ENCODE measurements at places on chromosomes 1 and 21. TPM values are rescaled to one million over a fixed set of nuclear protein-coding genes. Genes with fewer than 3 reads are reported as not detected.

Gene TAF12
- 50.2 TPM for polyA plus RNA-seq

GRCh38 chr1:201937624-201938213 lies 8.6 kb downstream of the LMOD1 start:
- peak; percentile 77 for DNase-seq

DNA sequence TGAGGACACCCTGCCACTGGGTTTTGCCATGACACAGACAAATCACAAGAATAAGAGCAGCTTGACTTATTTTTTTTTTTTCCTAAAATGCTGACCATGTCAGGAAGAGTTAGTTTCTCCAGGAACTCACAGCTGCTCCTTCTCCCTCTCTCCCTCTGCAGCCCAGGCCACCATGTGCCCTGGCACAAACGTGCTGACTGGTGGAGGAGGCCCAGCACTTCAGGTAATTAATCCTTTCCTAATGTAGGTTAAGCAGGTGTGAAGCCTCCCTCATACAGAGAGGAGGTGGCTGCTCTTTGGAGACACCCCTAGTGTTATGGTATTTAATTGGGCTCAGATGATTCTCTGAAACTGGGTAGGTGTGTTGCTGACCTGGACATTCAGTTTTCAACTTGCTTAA lies 129.8 kb upstream of the USH2A start:
- no peak for DNase-seq

DNA sequence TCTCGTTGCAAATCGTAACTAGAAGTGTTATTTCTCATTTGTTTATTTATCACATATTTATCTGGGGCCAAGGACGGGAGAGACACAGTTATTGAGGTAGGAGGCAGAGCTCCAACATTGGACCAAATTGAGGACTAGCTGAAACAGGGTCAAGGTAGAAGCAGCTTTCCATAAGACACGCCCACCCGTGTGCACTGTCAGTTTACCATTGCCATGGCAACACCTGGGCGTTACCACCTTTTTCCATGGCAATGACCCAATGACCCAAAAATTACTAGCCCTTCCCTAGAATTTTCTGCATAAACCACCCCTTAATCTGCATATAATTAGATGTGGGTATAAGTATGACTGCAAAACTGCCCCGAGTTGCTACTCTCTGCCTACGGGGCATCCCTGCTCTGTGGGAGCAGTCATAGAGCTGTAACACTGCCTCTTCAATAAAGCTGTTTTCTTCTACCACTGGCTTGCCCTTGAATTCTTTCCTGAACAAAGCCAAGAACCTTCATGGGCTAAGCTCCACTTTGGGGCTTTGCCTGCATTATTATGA lies 72.7 kb downstream of the FBXO2 start:
- DNase-seq = no peak

DNA sequence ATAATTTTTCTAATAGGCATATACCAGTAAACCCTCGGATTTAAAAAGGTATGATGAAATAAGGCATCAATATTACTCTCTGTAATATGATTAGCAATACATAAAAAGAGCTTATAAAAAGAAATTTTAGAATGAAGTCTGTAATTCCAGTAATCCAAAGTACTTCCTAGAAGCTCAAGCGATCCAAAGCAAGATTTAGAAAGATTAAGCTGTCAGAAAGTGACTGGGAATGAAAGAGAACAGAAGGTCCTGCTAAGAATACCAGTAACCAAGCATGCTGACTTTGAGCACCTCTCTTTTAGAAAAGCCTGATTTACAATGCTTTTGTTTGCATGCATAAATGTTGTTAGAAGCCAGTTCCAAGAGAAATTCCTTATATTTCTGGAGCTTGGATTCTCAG lies 125.1 kb downstream of the GIPC2 start:
- no peak for DNase-seq

Gene ZNF593OS
- not detected for polyA plus RNA-seq

Gene FCRL5
- polyA plus RNA-seq = not detected

Gene CNIH3
- 5.6 TPM for polyA plus RNA-seq

Gene ALX3
- polyA plus RNA-seq = not detected

DNA sequence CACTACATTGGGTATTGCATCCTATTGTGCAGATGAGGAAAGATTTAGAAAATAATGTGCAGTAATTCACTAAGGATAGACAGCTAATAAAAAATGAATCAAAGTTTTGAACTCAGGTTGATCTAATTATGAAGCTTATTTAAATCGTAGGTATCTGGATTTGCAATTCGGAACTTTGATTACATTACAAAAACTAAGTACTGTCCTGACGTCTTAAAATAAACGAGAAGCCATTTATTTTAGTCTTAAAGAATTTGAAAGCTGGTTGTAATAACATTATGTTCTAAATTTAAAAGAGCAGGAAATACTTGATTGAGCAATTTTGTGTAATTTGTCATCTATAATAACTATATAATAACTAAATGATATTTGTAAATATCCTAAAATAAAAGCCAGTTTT lies 235.9 kb downstream of the TPR start:
- no peak for DNase-seq

DNA sequence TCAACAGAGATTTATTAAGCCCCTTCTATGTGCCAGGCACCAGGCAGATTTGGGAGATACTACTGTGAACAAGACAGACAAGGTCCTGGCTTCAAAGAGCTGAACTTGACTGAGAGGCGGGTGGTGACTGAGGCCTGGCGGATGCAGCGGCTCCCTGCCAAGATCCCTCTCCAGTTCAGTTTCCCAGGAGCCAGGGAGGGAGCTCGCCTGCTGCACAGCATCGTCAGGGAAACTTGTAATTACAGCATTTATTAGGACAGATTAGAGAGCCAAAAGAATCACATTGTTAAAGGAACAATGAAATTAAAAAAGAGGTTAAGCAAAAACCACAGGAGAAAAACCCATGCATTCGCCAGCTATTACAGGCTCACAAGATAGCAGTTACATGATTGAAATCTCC lies 55.3 kb downstream of the ETS2 start:
- no peak for DNase-seq

DNA sequence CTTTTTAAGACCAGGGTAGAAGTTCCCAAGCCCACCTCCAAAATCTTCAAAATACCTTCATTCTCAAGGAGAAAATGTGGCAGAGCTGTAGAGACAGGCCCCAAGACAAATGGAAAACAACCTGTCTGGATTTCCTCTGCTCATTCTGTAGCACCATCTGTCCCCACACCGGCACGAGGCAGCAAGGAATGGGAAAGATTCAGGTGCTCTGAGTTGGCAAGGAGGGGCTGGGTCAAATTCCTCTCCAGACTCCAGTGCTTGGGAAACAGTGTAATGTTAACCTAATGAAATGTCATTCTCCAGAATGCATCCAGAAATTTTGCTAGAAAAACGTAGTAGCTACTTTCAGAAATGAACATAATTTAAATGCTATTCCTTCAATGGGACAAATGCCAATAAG lies 9.3 kb downstream of the PABPC4 start:
- no peak for DNase-seq

- DNase-seq = no peak
Observed at GRCh38 chr1:81805537-81806431, 5.0 kb downstream of the ADGRL2 start.

DNA sequence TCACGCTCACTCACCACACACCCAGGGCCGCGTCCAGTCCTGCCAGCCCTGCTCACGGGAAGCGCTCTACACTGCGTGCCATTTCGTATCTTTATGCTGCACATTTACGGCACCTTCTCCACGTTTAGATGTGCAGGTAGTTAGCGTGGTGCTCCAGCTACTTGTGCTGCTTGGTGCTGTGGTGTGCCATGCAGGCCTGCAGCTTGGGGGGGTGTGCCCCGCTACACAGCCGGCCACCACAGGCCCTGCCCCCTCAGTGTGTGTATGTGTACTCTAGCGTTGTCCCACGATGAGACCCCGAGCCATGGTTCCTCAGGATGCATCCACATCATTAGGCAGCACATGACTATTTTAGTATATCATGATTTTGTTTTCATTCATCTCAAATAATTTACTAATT lies 38.3 kb downstream of the SNAP47 start:
- DNase-seq = no peak

DNA sequence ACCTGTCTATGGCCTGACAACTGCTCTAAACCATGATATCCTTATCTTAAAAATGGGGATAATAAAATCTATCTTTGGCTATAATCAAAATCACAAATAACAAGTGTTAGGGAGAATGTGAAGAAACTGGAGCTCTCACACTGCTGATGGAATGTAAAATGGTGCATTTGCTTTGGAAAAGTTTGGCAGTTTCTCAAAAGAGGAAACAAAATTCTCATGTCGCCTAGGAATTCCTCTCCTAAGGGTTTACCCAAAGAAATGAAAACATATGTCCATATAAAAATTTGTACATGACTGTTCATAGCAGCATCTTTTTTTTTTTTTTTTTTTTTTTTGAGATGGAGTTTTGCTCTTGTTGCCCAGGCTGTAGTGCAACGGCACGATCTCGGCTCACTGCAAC lies 64.3 kb downstream of the ZNF281 start:
- DNase-seq = no peak

Gene CELA3B
- polyA plus RNA-seq = not detected

Gene ZBTB48
- polyA plus RNA-seq = 8.8 TPM

- no peak for DNase-seq
Observed at GRCh38 chr1:25907601-25908000, 1.4 kb upstream of the STMN1 start.

DNA sequence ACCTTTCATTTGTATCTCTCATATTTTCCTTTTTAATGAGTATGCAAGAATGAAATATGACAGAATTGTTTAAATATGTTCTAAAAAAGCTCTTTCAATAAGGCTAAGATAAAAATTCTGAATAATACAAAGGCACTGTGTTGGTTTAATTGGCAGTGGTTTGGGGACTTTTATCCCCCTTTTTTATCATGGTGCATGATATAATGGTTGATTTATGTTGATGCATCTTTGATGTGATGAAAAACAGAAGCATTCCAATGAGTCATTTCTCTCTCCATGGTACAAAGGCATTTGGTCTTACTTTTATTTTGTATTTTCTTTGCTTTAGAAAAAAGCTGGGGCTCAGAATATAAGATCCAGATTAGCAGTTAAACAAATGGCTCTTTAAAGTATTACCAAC lies 127.2 kb upstream of the GREM2 start:
- DNase-seq = no peak

Gene KLHDC7A
- not detected for polyA plus RNA-seq

- DNase-seq = peak; percentile 50
Observed at GRCh38 chr1:216903382-216903740, 180.1 kb upstream of the ESRRG start.

GRCh38 chr1:203026666-203027663 lies 674 bp downstream of the PPFIA4 start:
- no peak for DNase-seq

GRCh38 chr1:4444086-4444485 lies 210.3 kb upstream of the AJAP1 start:
- no peak for DNase-seq

Gene FOXO6
- polyA plus RNA-seq = not detected

Gene ACTL8
- 0.05 TPM for polyA plus RNA-seq

GRCh38 chr1:8524627-8525157 lies 206.8 kb downstream of the SLC45A1 start:
- DNase-seq = no peak

All from AG04450 (cell line).